Stimulated activated CD4-positive, alpha-beta T cell treated with anti-CD3 and anti-CD28 coated beads, Interleukin-2, amount 100 ng/mL, for 4 hours (primary cell): ENCODE measurements at places on chromosomes 5 and 9.
A peak's percentile ranks its signal among the peaks of the same experiment; 100 is the strongest.

GRCh38 chr9:77819657-77820056, 171.5 kb upstream of the GNA14 start:
- no peak for DNase-seq

DNA sequence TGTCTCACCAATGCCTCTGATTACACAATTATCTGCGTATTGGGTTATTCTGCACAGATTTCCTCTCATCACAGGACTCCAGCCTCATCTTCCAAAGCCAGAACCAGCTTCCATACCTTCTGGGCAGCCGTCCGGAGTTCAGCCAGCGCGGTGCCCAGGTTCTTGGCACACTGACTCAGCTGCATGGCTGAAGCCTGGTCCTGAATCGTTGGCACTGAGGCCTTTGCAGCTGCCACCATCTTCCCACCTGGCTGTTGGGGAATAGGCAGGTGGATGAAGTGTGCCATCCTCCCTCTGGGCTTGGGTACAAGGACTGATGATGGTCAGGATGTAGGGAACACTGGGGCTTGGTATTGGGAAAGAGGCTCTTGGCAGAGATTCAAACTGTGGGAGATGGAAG, 17.9 kb downstream of the TLN1 start:
- no peak for DNase-seq

- DNase-seq = no peak
Measured at GRCh38 chr9:136056546-136057235, 38.4 kb downstream of the NACC2 start.

DNA sequence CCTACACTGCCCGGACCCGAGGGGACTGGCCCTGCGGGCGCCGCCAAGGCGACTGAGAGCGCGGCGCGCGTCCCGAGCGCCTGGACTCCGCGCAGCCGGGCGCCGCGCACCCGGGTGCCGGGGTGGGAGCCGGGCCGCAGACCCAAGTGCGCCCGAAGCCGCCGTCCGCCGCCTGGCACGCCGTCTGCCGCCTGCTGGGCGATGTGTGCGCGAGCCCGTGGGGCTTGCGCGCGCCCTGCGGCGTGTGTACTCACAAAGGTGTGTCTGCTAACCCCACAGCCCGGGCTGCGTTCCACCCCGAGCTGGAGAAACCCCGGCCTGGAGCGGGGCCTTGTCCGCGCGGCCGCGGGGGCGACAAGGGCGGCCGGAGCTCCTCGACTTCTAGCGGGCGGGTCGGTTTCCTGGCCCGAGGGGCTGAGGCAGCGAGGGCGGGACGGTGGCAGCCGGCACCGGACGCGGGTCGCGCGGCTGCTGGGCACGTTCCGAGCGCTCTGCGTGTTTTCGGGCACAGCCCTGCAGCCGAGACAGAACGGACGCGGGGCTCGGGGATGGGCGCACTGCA, 1.1 kb upstream of the ZSWIM6 start:
- peak; percentile 63 for DNase-seq

DNA sequence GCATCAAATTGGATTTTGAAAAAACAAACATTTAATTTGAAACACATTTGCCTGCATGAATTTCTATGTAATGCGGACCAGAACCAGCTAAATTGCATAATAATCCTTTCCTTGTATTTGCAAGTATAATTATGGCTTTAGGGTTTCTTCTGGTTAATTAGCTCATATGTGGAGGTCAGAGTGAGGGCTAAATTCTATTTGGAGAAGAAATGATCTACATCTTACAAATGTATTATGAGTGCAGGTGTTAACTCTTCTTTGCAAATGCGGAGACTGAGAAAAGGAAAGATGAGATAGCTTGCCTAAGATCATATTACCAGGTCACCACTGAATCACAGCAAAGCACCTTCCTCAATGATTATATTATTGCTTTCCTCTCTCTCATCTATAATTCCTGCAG, 194.7 kb downstream of the CDH9 start:
- no peak for DNase-seq

DNA sequence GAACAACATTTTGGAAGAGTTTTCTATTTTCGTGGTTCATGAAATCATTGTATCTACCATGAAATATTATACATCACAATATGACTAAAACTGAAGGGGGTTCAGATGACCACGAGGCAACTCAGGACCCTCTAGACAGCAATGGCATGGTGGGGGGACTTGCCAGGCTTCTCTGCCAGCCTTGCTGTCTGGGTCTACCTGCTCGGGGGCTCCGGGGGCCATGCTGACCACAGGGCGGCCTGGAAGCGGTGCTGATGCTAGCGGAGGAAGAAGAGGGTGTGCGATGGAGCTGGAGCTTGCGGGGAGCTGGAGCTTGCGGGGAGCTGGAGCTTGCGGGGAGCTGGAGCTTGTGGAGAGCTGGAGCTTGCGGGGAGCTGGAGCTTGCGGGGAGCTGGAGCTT, 89.2 kb upstream of the IRX4 start:
- DNase-seq = no peak

- DNase-seq = no peak
Measured at GRCh38 chr9:121819428-121820231, 168.2 kb downstream of the DAB2IP start.

DNA sequence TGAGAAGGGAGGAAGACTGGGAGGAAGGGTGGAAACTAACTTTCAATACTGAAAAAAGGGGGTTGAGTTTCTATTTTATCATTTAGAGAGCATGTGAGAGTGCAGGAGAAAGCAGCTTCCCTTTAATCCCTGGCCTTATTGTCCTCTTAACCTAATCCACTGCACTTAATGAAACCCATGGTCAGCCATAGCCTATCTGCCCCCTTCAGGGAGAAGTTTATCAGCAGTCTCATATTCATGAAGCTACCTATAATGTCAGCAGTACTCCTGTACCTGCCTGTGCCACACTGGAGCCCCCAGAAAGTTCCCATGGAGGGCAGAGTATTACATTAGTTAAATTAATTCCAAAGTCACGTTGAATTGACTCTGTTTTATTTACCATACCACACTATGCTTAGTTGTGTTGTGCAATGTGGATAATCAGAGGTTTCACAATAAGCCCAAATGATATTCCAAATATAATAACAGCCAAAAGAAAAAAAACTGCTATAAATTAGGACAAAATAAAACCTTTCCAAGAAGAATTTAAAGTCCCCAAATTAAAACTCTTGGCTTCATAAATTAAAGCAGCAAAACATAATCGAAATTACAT, 62.9 kb downstream of the MUSK start:
- no peak for DNase-seq

GRCh38 chr5:149652697-149653096, 71.4 kb downstream of the ARHGEF37 start:
- DNase-seq = no peak

GRCh38 chr5:164175083-164175482, 669.7 kb downstream of the MAT2B start:
- DNase-seq = no peak

- no peak for DNase-seq
Measured at GRCh38 chr5:14397717-14398116, 183.9 kb upstream of the OTULINL start.
